Motor neuron (in vitro differentiated cells): ENCODE measurements at places on chromosomes 1 and 21.

- no peak for ATAC-seq
Measured at GRCh38 chr1:116577759-116578314, 7.0 kb upstream of the CD58 start.

- peak; percentile 87 for ATAC-seq
Measured at GRCh38 chr1:20717452-20718342, at the start of gene KIF17. TSS of gene KIF17 (minus strand) at chr1:20718007. CDS start at chr1:20717706, 301 bp downstream.

- no peak for ATAC-seq
Measured at GRCh38 chr1:62891956-62892562, 108.1 kb downstream of the ATG4C start.

- ATAC-seq, result peak; percentile 70
Measured at GRCh38 chr1:240337781-240338180, 246.1 kb downstream of the FMN2 start.

DNA sequence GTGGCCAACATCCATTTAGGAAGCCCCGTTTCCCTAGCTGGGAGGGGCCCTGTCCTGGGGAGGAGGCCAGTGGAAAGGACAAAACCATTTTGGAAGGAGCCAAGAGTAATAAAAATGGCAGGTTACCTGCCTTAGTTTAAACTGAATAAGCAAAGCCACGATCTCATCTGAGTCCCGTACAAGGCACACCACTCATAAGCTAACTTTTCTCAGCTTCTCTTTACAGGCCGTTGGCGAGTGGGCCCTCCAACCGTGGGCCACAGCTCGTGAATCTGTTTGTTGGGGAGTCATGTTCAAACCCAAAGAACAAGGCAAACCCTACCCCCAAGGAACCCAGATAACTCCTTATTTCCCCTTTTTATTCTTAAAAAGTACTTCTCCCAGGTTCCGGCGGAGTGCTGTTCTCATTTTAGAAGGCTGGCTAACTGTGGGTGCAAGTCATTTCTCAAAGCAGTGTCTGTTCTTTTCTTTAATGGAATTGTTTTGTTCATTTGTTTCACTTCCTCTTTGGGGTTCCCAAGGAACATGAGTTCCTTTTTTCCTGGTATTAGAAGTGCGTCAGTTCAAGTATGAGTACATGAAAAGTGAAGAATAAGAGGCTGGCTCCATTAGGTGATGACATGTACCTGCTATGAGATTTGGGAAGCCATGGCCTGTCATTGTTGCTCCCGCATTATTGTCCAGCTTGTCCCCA is 89.0 kb downstream of the PSMG1 start:
- ATAC-seq, result no peak

DNA sequence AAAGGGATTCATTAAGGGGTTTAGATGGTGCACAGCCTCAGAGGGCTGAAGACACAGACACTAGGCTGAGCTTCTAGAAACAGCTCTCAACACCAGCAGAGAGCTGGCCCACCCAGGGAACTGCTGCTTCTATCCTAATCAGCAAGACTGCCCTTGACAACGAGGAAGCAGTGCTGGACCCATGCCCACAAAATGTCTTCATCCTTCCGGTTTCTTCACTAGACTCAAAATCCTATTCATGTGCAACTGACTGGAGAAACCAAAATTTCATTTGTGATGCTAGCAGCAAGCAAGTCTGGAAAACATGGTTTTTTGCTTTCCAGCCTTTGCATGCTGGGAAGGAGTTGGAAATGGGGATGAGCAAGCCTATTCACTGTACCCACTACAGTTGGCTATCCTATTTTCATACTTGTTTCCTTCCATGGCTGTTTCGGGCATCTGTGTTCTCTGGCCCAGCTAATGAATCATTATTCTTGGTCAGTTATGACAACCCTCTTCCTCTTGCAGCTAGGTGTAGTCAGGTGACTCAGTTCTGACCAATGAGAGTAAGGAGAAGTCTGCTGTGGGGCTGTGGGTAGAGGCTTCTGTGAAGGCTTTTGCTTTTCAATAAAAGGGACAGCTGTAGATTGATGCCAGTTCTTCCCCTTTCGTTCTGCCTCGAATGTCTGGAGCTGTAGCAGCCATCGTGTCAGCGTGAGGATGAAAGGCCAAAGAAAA is 14.6 kb upstream of the TMEM61 start:
- peak; percentile 19 for ATAC-seq

GRCh38 chr1:241022366-241022765 is 334.6 kb downstream of the RGS7 start:
- no peak for ATAC-seq

GRCh38 chr1:183693521-183693920 is 40.4 kb upstream of the APOBEC4 start:
- no peak for ATAC-seq

DNA sequence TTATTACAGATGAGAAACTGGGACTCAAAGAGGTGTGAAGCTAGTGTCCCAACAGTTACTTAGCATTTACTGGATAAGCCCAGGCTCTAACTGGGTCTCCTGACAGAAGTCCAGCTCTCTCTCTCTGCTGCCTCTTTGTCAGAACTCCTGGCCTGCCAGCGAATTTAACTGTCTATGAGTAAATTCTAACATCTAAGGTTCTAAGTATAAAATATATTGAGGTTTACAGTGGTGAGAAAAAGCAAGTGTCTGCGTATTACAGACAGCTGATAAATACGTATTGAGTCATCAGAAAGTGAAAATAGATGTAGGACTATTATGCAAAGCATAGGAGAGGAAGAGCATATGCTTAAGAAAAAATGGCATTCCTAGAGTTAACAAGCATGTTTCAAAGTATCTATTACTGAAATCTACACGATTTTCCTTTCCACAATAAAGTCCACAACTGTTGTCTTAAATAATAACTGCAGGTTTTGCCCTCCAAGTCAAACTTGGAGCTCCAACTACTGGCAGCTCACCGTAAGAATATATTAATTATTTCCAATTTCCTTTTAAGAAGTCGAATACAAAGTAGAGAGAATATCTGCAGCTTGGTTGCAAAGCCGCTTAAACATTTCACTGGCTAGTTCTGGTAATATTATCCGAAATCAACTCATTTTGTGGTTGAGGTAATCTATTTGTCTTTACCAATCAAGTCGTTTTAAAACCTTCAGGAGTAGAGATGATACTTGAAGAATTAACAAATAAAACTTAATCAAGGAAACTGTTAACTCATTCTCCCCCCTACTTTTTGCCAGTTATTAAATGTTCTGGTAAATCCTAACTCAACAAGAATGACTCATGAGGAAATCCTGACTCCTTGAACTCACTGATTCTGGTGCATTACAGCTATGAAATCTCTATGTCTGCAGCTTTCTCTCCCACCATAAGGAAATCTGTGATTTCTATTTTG is 1.4 kb upstream of the RGS2 start:
- ATAC-seq, result no peak

GRCh38 chr1:200925831-200926230 is 31.1 kb downstream of the INAVA start:
- no peak for ATAC-seq

DNA sequence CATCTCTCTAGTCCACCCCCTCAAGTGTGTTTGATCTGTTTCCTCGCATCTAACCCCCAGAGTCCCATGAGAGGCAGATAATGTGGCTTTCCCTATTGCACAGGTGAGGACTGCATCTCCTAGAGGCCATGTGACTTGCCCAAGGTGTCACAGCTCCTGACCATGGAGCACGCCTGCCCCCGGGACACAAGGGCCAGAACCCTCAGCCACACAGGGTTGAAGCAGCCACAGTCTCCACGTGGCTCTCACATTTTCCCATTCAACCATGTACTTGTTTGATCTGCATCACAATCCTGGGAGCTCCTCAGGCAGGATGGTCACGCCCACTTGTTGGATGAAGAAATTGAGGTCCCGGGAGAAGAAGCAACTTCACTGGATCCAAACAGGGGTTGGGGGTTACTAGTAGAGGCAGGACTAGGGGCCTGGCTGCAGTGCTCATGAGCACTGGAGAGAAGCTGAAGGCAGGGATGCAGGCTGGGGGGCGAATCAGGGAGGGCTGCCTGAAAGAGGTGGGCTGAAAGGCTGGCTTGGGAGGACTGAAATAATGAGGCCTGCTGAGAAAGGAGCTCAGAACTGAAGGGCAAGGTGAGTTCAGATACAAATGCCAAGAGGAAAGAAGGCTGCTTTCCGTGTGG is 207.9 kb downstream of the PTPRU start:
- no peak for ATAC-seq

DNA sequence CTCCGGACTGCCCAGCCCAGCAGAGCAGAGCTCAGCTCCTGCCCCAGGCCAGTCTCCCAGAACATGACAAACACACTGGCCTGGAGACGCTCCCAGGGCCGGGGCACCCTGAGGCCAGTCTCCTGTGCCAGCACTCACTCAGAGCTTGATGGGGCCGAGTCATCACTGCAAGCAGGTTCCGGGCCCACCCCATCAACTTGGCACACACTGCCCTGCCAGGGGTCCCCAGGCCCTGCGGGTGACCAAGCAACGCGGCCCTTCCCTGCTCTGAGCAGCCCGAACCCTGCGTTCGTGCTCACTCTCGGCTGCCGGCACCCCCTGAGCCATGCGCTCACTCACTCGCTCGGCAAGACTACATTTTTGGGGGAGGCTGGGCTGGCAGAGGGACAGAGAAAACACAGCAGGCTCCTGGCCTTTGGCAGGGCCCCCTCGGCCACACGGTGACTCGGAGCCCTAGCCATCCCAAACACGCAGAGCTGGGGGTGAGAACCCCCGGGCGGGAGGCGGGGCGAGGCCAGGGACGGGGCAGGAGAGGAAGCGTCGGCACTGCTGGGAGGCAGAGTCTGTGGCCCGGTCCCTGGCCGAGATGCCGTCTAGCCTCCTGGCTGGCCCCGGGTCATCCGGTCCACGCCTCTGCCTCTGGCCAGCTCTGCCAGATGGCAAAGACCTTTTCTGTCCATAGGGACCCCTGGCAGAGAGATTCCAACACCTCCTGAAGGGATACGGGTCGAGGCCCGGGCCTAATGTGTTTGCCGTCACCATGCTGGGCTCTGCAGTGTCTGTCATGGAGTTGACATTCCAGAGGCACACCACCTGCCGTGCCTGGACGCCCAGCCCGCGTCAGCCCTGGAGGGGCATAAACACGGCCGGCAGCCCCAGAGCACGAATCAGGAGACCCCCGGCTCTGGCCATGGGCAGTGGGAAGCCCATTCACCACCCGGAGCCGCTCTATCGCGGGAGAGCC is 68.0 kb downstream of the MEGF6 start:
- no peak for ATAC-seq

GRCh38 chr1:2582391-2582790 is 4.2 kb upstream of the PRXL2B start:
- ATAC-seq, result no peak

DNA sequence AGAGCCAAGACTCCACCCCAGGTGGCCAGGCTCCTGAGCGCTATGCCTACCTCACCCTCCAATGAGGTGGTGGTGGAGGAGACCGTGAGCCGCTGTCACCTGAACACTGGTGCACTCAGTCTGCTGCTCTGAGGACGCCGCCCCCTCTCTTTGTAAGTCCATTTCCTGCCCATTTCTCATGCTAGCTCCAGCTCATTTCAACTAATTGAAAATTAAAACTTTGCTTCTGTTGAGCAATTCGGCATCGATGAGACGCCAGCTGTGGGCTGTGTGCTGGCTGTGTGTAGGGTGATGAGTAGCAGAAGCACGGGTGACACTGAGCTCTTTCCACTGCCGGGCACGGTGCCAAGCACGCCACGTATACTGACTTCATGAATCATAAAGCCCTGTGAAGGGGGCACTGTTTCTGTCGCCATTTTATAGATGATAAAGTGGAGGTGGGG is 11.2 kb downstream of the TNFRSF1B start:
- ATAC-seq, result no peak

GRCh38 chr1:236400061-236400603 is 6.0 kb downstream of the EDARADD start:
- no peak for ATAC-seq

- no peak for ATAC-seq
Measured at GRCh38 chr1:70993798-70994197, 53.8 kb downstream of the PTGER3 start.

GRCh38 chr1:229027622-229028182 is 243.2 kb upstream of the RAB4A start:
- ATAC-seq, result no peak

GRCh38 chr1:89965193-89965768 is 29.6 kb upstream of the ZNF326 start:
- no peak for ATAC-seq

DNA sequence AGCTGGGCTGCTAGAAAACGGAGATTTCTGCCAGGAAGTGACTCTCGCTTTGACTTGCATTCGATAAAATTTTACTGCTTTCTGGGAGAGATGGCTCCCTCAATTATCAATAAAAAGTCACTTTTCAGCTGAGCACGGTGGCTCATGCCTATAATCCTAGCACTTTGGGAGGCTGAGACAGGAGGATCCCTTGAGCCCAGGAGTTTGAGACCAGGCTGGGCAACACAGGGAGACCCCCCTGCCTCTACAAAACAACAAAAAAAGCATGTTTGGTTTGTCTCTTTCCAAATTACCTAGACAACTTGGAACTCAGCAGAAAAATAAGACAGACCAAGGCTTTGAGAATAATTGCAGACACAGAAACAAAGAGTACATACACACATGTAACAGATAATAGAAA is 12.9 kb upstream of the ENSA start:
- ATAC-seq, result no peak

DNA sequence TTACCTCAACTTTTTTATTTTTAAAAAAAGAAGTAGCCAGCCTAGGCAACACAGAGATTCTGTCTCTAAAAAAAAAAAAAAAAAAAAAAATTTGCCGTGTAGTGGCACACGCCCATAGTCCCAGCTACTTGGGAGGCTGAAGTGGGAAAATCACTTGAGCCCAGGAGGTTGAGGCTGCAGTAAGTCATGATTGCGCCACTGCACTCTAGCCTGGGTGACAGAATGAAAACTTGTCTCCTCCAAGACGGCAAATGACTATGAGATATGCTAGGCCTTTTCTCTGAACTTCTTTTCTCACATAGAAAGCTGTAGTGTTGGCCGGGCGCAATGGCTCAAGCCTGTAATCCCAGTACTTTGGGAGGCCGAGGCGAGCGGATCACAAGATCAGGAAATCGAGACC is 24.7 kb upstream of the PTCH2 start:
- ATAC-seq, result no peak

GRCh38 chr1:46465981-46466476 is 23.6 kb upstream of the DMBX1 start:
- no peak for ATAC-seq

- peak; percentile 3 for ATAC-seq
Measured at GRCh38 chr21:45973475-45974072, 8.0 kb upstream of the COL6A1 start.

- no peak for ATAC-seq
Measured at GRCh38 chr1:48830715-48831114, 54.0 kb upstream of the BEND5 start.

GRCh38 chr1:59058665-59059439 is 238.0 kb upstream of the FGGY start:
- no peak for ATAC-seq

GRCh38 chr1:77938651-77939050 is 40.2 kb downstream of the FUBP1 start:
- no peak for ATAC-seq

- no peak for ATAC-seq
Measured at GRCh38 chr1:93442008-93442666, 5.8 kb upstream of the FNBP1L start.

GRCh38 chr1:204287466-204287891 is 72.2 kb downstream of the PLEKHA6 start:
- peak; percentile 15 for ATAC-seq

GRCh38 chr21:35438643-35439404 is 389.7 kb upstream of the RUNX1 start:
- ATAC-seq, result no peak
